Stimulated activated naive CD8-positive, alpha-beta T cell treated with anti-CD3 and anti-CD28 coated beads, Interleukin-15, amount 100 ng/mL, for 72 hours (primary cell): ENCODE measurements at places on chromosomes 11 and 22.

GRCh38 chr11:127925475-127925874, 661.9 kb downstream of the ETS1 start:
- DNase-seq = no peak

- no peak for DNase-seq
Measured at GRCh38 chr11:33089776-33090175, 50.4 kb downstream of the TCP11L1 start.

- DNase-seq = no peak
Measured at GRCh38 chr11:60511393-60511792, 3.8 kb upstream of the MS4A13 start.

GRCh38 chr11:113274713-113275582, 39.4 kb upstream of the TTC12 start:
- no peak for DNase-seq

GRCh38 chr11:95296621-95297025, 65.6 kb upstream of the SESN3 start:
- DNase-seq = no peak

GRCh38 chr11:69283446-69283845, 10.5 kb upstream of the MYEOV start:
- DNase-seq = no peak

- DNase-seq = no peak
Measured at GRCh38 chr11:17864478-17864941, 129.9 kb downstream of the KCNC1 start.

- DNase-seq = no peak
Measured at GRCh38 chr11:93532281-93532789, 10.9 kb downstream of the SMCO4 start.

- DNase-seq = no peak
Measured at GRCh38 chr11:123494195-123495050, 64.4 kb downstream of the GRAMD1B start.

GRCh38 chr11:134565343-134565891, 153.4 kb upstream of the B3GAT1 start:
- DNase-seq = no peak
